ENCODE measurements at places on chromosomes 6 and 20.
A peak's percentile ranks its signal among the peaks of the same experiment; 100 is the strongest.

DNA sequence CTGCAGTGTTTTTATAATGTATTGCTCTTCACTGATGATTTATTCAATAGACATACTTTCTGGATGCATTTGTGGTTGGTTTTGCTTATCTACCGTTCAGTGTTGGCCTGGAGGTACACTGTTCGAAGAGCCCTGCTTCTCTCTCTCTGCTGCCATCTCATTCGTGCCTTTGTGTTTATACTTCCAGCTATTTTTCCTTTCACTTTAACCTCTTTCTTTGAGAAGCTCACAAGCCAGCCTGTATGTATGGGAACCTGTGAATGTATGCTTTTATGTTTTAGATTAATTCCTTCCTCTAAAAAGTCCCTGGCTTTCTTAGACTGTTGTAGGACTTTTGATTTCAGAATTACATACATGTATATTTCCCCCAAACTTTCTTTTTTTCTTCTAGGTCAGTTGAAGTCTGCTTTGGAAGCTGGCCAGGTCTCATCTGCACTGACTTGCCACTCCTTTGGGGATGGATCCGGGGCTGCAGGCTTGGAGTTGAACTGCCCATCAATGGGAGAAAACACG lies 83.0 kb downstream of the SCAND1 start:
- peak; percentile 36 for DNase-seq

DNA sequence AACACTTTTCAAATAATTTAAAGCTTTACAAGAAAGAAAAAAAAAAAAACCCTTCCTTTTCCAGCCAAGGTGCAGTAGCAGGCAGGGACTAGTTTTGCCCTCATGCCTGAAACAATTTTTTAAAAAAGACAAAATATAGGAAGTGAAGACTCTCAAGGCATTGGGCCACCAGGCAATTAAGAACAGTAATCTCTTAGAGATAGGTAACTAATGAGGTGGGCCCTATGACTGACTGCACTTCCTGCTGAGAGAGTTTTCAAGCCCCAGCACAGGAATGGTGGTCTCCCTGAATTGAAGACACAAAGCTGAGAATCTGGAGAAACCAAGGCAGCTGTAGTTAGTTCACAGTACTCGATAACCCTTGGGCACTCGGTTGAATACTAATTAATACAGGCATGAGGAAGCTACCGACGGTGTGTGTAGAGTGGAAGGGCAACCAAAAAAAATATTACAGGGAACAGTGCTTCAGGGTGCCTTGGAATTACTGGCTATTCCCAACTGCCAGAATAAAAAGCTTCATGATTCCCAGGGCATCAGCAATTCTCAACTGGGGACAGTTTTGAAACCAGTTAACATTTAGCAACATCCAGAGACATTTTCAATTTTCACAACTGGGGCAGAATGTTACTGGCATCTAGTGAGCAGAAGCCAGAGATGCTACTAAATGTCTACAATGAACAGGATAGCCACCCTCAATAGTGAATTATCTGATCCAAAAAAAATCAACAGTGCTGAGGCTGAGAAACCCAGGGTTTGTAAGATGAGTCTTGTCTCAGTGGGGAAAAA lies 36.0 kb upstream of the PLN start:
- no peak for DNase-seq

GRCh38 chr6:134398453-134398852 lies 80.5 kb upstream of the SGK1 start:
- DNase-seq: no peak

- DNase-seq: no peak
Observed at GRCh38 chr6:79650950-79651349, 19.8 kb downstream of the SH3BGRL2 start.

DNA sequence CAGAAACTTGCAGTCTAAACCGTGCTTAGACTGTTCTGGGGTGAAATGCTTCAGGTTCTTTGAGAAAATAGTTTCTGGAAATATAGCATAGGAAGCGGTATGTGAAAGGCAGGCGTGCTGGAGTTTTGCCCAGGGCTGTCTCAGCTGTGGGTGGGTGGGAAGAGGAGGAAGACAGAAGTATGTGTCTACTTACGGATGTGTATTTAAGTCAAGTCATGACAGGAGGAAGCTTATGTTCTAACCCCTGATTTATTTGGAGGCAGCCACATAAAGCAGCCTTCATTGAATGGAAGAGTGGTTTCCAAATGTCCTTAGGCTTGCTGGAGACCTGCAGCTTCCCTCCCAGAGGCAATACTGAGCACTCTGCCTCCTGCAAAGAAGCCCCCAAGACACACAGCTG lies 345.8 kb upstream of the PRND start:
- DNase-seq: no peak

DNA sequence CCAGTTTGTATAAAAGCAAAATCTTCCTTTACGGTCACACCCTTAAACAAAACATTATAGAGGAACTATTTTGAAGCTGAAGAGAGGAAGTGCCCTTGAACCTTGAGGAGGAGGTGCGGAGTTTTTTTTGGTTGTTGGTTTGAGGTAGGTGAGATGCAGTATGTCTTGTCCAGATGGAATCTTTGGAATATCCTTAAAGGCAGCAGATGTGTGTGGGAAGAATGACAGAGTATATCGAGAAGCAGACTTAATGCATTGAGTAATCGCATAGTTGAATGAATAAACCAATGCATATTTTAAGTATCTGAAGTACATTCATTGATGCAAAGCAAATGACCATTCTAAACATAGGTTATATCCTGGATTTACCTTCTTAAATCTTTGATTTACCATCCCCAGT lies 49.9 kb downstream of the AIG1 start:
- no peak for DNase-seq

- peak; percentile 58 for DNase-seq
Observed at GRCh38 chr20:58017231-58017969, 211.1 kb downstream of the ANKRD60 start.

DNA sequence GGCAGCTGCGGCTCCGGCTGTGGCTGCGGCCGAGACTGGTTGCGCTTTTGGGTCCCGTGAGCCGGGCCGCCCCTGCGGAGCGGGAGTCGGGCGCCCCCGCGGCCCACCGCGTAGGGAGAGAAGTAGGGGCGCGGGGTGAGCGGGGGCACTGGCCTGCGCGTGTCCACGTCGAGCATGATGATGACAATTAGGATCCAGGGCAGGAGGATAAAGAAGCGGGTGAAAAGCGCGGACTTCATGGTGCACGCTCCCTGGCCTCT lies 739 bp downstream of the B3GAT2 start:
- no peak for DNase-seq

DNA sequence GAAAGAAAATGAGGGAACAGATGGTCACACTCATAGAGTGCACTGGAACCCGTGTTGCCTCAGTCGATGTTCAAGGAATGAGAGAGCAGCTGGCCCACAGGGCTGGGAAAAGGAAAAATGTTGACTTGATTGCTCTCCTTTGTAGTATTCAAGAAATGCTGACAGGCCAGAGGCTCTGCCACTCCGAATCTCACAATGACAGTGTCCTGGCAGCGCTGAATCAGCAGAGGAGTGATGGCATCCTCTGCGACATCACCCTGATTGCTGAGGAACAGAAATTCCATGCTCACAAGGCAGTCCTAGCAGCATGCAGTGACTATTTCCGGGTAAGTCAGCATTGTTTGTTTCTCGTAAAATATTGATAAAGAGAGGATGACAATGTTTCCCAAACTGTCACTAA lies 51.3 kb downstream of the KLHL32 start:
- DNase-seq: no peak

GRCh38 chr6:21360336-21360735 lies 233.2 kb upstream of the SOX4 start:
- DNase-seq: no peak

- DNase-seq: no peak
Observed at GRCh38 chr20:2659547-2659946, 4.5 kb downstream of the IDH3B start.

GRCh38 chr20:58715391-58715800 lies 22.8 kb downstream of the NPEPL1 start:
- DNase-seq: no peak

All from Panc1 (cell line).